GM12878 (cell line): ENCODE measurements at places on chromosomes 16 and 17.

- no peak for DNase-seq
These were observed 46.3 kb downstream of the METRNL start for GRCh38 chr17:83125515-83126274.

DNA sequence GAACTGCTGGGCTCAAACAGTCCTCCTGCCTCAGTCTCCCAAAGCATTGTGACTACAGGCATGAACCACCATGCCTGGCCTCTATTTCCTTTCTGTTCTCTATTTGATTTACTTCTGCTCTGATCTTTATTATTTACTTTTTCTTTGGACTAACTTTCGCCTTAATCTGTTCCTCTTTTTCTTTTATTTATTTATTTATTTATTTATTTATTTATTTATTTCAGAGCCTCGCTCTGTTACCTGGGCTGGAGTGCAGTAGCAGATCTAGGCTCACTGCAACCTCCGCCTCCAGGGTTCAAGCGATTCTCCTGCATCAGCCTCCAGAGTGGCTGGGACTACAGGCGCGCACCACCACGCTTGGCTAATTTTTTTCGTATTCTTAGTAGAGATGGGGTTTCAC is 1158.3 kb upstream of the GOT2 start:
- no peak for DNase-seq

DNA sequence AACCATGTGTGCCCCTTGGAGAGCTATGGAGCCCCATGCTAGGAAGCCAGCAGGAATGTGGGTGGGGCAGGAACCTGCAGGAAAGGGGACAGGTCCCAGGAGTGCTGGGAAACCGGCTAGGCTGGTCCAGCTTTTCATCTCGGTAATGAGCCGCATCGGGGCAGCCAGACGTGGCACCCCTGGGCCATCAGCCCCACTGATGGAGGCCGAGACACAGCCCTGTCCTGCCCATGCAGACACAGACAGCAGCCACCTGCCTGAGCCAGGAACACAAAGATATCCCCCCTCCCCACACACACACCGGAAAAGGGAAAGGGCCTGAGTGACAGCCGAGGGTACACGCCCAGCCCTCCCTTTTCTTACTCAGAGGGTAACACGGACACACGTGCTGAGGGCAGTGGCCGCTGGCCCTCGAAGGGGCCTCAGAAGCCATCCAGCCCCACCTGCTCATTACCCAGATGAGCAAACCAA is 18.1 kb downstream of the PPL start:
- no peak for DNase-seq

DNA sequence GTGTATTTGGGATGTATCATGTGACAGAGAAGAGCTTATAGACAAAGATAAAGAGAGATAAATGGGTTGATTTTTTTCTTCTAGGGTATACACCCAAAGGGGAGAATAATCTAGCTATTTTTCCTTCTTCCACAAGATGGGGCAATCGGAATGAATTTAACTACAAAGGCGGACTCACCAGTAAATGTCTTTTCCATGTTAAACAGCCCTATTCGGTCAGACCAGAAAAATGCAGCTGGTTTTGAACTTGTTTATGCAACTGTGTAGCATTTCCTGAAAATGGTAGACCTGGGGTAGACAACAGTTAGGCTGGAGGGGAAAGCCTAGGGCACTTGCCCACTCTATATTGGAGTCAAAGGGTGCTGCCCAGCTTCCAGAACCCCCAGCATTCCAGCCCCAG is 477.1 kb downstream of the TOX3 start:
- no peak for DNase-seq

- DNase-seq: no peak
These were observed 678 bp downstream of the CDR2L start for GRCh38 chr17:74987909-74988711.

GRCh38 chr17:55462711-55463110 is 41.1 kb upstream of the MMD start:
- no peak for DNase-seq

GRCh38 chr16:3856367-3857141 is 24.0 kb downstream of the CREBBP start:
- DNase-seq: no peak

DNA sequence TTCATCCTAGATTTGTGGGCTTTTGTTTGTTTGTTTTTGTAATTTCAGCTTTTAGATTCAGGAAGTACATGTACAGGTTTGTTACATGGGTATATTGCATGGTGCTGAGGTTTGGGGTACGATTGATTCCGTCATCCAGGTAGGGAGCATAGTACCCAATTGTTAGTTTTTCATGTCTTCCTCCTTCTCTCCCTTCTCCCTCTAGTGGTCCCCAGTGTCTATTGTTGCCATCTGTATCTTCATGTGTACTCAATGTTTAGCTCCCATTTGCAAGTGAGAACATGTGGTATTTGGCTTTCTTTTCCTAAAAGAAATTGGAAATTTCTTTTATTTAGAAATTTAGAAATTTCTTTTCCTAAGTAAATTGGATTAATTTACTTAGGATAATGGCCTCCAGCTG is 37.1 kb upstream of the BCAS3 start:
- no peak for DNase-seq

GRCh38 chr16:88743693-88744576 is 37.6 kb downstream of the CTU2 start:
- no peak for DNase-seq

GRCh38 chr17:53822764-53823163 is at the start of gene KIF2B:
KIF2B (plus strand) TSS chr17:53822927; CDS start chr17:53823034, 107 bp downstream.
- no peak for DNase-seq

DNA sequence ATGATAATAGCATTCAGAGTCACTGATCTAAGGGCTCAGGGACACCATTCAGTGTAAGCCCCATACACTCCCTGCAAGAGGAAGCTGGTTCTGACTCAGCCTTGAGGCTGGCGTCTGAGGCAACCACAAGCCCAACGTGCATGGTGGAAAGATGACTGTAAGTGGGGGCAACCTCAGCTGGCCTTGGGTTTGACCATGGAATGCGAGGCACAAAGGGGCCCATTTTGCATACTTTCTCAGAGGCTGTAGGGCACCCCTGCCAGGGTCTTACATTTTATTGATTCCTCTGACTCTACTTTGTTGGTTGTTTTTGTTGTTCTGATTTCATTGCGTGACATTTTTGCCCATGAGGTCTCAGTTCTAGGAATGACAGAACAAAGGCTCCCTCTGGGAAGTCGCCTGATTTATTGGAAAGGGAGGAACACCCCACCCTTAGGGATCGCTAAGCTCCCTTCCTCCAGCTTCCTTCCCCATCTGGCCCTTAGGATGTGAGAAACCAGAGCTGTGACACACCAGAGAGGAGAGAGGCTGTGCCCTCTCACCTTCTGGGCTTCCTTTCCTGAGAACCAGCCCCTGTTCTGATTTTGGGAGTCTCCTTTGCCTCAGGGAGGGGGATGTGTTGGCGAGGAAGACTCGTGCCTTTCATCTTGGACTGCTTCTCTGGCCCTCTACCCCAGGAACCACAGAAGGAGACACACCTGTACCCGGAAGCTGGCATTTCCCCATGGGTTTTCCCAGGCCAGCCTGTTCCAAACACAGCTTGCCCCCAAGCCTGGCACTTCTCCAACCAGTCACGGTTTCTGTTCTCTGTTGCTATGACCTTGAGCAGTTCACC is 5.6 kb upstream of the CIITA start:
- peak; percentile 86 for DNase-seq

GRCh38 chr16:8949536-8950418 is 13.9 kb downstream of the USP7 start:
- DNase-seq: no peak

DNA sequence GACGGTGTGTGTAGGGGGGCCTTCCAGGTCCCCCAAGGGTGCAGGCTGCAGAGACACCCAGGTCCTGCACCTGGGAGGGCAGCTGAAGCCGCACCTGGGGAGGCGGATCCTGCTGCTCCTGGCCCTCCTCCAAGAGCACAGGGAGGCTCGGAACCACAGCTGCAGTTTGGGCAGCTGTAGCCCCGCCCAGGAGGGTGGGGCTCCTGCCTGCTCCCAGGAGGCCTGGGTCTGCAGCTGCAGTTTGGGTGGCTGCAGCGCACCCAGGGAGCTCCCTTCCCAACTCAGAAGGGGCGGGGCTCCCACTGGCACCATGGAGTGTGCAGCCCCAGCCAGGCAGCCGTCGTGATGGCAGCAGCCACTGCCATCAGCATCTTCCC is 69.4 kb upstream of the NKD1 start:
- DNase-seq: no peak

DNA sequence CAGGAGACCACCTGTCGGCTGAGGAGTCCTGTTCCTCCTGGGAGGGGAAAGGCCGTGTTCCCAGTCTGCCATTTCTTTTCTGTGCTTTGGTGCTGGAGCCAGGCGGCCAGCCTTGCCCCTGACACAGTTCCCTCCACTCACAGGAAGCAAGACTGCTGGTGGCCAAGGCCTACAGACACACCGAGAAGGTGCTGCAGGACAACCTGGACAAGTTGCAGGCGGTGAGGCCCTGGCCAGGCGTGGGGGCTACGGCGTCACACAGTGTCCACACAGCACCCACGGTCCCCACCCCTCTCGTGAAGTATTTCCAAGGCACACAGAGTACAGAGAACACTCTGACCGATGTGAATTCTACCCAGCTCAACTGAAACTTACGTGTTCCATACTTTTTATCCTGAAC is 6.1 kb upstream of the RPL13 start:
- no peak for DNase-seq

GRCh38 chr17:59400858-59401257 is 69.4 kb downstream of the YPEL2 start:
- DNase-seq: no peak

DNA sequence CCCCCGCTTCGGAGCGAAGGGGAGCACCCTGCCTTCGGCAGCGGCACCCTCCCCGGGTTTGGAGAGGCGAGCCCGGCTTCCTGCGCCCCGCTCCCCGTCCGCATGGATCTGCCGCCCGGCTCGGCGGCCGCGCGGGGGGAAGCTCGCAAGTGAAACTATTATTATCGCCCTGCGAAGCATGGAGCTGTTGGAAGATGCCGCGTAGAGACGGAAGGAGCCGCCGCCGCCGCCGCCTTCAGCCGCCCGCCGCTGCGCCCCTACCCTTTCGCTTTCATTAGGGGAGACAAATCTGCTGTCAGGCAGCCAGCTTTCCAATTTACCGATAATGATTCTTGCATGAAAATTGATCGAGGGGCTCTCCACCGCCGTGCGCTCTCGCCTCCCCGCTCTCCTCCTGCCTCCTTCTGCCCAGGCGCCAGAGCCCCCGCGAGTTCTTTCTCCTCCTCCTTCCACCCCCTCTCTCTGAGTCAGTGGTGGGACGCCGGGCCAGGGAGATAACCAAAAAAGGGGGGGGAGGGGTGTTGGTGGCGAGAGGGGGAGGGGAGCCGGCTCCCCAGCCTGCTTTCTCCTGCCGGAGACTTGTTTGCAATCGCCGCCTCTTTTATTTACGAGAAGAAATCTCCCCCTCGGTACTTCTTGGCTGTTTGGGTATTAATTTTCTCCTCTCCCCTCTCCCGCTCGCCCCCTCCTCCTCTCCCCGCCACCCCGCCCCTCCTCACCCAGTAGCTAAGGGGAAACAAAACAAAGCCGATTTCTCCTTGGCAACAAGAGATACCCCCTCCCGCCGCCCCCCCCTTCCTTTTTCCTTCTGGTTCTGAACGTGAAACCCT is 58.0 kb upstream of the GSE1 start:
- DNase-seq: no peak

DNA sequence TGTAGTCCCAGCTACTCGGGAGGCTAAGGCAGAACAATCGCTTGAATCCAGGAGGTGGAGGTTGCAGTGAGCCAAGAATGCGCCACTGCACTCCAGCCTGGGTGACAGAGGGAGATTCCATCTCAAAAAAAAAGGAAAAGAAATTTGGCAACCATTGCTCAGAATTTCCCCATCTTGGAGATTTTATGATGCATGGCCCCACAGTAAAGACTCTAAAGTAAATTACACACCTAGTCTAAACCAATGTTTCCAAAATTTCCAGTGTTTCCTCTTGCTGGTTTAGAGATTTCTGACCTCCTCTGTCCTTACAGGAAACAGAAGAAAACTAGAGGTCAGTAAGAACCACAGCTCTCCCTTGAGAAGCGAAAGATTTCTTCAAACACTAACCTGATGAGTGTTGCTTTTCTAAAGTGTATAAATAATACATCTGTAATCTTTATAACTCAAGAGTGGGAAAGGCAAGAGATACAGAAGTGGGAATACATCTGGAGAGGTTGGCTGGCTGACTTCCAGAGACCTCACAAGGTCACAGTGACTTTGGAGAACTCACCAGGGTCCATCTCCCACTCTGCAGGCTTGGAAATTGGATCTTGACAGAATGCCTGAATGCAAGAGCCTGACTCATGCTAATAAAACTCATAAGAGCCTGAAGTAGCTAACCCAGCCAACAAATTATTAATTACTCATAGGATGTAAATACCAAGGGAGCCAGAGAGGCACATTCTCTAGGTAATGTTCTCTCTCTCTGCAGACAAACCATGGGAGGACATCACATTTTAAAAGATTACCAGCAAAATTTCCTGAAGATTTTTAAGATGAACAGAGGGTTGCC is 8.8 kb downstream of the ADAT1 start:
- DNase-seq: no peak

- DNase-seq: no peak
These were observed 791 bp upstream of the SUPT4H1 start for GRCh38 chr17:58352596-58353388.

- DNase-seq: no peak
These were observed 116.6 kb downstream of the XYLT1 start for GRCh38 chr16:17354141-17354601.

GRCh38 chr17:65629234-65629690 is 67.8 kb upstream of the AXIN2 start:
- DNase-seq: no peak

GRCh38 chr17:30821871-30822723 is 2.4 kb downstream of the CRLF3 start:
- DNase-seq: no peak

DNA sequence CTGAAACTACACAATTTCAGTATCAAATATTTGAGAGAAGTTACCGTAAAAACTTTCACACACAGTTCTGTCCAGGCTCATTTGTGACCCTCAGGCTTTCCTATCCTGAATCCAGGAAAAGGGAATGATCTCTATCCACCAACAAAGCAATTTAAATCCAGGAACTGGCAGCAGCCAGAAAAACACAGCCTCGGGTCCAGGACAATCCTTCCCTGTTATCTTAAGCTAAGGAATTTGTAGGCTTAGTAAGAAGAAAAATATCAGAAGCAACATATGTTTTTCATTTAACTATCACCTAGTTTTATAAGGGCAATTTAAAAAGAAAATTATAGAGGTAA is 47.1 kb downstream of the TEX2 start:
- no peak for DNase-seq

DNA sequence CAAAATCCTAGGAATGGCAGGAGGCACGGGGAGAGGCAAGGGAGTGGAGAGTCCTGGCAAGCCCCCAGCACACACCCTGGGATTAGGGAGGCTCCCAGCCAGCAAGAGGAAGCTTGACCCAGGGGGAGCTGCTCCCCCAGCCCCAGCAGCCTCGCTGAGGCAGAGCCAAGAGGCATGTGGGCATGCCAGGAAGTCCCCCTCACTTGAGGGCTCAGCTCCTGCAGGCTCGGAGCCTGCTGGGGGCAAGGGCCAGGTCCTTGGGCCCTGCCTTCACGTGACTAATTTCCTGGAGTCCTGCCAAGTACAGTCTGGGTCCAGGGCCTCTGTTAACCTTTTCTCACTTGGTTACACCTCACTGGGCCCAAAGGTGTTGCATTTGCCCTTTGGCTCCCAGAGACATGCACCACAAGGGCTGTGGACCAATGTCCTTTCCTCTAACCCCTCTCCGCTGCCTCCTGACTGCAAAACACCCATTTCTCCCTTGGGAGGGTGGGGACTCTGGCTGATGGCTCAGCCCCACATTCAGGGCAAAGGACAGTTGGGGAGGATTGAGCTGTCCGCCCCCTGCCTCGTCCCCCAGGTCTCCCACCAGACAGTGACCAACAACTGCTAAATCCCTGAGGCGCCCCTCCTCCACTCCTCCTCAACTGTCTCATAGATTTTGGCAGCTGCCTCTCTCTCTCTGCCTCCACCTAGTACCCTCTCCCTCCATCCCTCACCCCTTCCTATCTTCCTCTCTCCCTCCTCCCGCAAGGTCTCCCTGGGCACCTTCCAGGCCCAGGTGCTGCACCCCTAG is 4.4 kb upstream of the SLC47A2 start:
- DNase-seq: no peak
